Gastroesophageal sphincter (tissue), 4 donors: ENCODE measurements at places on chromosomes 4 and X. TPM values are rescaled to one million over a fixed set of nuclear protein-coding genes. Genes with fewer than 3 reads are reported as not detected.

- ATAC-seq = no peak
Measured at GRCh38 chrX:119989905-119990555, 46.5 kb upstream of the NKAP start.

- no peak for ATAC-seq
Measured at GRCh38 chrX:123943488-123943887, 18.0 kb upstream of the STAG2 start.

DNA sequence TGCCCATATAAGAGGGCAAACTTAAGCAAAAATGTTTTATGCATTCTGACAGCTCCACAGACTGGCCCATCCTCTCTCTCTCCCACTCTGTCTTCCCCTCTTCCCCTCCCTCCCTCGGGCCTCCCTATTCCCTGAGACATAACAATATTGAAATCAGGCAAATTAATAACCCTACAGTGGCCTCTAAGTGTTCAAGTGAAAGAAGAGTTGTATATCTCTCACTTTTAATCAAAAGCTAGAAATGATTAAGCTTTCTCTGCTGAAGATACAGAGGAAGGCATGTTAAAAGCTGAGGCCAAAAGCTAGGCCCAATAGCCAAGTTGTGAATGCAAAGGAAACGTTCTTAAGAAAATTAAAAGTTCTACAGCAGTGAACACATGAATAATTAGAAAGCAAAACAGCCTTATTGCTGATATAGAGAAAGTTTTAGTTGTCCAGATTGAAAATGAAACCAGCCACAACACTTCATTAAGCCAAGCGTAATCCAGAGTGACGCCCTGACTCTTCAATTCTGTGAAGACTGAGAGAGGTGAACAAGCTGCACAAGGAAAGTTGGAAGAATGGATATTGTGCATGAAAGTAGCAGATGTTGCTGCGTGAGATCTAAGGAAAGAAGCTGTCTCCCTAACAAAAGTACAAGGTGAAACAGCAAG lies 54.9 kb downstream of the USO1 start:
- ATAC-seq = no peak

DNA sequence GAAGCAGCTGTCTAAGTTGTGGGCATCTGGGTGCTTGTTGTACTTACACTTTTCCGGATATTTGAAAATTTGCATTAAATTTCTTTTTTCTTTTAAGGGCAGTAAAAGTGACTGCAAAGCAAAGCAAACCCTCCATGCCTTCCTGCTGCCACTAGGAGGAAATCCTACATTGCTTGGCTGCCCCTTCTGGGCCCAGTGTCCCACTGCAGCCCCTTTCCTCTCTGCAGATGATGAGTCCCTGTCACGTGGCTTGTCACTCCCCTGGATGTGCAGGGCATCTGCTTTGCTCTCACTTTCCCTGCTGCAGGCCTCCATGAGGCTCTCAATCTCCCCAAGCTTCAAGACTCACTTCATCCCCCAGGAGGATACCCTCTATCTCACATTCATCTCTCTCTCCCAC lies 12.7 kb downstream of the TSR2 start:
- no peak for ATAC-seq

GRCh38 chr4:183571350-183571941 lies 66.6 kb downstream of the ING2 start:
- ATAC-seq = peak; percentile 60

DNA sequence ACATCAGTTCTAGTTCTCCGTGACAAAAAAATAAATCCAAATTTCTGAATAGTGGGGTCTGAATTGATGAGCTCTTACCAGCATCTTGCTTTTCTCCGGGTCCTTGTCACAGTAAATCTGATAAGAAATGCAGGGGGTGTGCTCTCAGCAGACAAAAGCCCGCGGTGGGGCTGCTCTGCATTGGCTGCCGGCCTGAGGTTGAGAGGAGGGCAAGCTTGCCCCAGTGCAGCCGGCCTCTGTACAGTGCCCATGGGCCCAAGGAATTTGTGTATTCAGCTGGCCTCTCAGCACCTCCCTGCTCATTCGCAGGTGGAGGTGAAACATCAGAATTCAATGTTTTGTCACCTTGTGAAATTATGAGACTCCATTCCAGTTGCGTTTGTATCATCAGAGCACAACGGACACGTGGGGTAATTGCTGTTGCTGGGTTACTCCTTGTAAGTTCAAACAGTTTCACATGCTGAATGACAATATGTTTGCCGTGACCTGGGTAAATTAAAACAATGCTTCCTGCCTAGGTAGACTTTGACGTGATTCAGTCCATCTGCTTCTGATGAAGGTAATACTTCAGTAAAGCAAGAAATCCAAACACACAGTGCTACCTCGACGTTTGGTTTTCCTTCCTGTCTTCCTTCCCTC lies 596.4 kb downstream of the MID1IP1 start:
- no peak for ATAC-seq

GRCh38 chr4:73451404-73451803 lies 15.4 kb downstream of the AFP start:
- no peak for ATAC-seq

DNA sequence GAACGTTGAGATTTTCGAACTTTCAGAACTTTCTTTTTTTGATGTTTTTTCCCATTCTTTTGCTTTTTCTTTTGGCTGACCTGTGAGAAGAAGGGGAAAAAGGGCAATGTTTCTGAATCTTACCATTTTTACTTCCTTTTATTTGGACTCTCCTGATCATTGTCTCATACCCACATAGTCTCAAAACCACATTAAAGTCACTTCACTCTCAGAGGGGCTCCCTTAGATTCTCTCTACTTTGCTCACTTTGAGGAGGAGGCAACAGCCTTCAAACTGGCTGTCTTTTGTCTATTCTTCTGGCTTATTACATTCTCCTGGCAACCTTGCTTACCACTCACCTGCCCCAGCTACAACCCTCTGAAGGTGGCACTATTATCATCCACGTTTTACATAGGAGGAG lies 3.7 kb downstream of the CXCL9 start:
- no peak for ATAC-seq

GRCh38 chr4:17687237-17687857 lies 72.9 kb downstream of the MED28 start:
- ATAC-seq = no peak

DNA sequence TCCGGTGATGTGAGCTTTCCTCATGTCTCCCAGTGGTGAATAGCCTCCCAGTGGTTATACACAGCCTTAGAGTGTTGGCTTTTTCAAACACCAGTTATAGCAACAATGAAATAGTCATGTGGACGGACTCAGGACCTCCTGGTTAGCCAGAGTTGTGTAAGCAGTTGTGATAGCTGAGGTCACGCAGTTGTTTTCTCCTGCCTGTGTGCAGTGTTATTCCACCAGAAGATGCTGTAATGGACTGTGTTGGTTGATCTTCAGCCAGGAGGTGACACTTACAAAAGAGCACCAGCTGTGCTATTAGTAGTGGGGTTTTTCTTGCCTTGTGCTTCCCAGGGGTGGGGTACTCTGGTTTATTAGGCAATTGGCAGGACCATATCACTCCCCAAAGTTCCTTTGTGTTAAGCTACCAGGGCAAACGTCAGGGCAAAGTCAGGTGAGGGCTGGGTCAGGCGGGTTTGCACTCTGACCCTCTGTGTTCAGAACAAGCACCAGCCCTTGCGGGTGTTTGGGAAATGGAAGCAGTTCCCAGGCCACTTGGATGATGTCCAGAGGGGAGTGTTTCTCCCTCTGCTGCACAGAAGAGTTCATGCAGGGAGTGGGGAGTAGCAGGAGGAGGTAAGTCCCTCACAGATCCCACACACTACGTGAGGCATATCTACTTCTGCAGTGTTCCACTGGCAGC lies 252.6 kb downstream of the TMEM47 start:
- ATAC-seq = peak; percentile 88

DNA sequence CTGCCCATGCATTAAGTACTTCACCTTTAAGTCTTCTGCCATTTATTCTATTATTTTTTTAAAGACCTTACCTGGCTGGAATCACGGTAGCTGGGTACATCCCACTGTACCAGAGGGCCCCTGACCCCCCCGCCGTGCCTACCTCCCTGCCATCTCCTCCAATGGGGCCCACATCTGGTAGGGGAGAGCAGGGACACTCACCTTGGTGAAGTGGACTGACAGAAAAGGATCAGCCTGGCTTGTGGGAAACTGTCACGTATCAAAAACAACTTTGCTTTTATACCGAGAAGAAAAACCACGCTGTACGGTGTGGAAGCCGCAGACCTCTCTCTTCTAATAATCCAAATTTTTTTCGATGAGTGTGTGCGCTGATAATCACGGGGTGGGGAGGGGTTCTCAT lies at the start of gene FOXP3:
TSS of gene FOXP3 (minus strand) at position 251 of the 400 bp plus-strand sequence. CDS start 6,205 bp downstream, outside the sequence.
- no peak for ATAC-seq

DNA sequence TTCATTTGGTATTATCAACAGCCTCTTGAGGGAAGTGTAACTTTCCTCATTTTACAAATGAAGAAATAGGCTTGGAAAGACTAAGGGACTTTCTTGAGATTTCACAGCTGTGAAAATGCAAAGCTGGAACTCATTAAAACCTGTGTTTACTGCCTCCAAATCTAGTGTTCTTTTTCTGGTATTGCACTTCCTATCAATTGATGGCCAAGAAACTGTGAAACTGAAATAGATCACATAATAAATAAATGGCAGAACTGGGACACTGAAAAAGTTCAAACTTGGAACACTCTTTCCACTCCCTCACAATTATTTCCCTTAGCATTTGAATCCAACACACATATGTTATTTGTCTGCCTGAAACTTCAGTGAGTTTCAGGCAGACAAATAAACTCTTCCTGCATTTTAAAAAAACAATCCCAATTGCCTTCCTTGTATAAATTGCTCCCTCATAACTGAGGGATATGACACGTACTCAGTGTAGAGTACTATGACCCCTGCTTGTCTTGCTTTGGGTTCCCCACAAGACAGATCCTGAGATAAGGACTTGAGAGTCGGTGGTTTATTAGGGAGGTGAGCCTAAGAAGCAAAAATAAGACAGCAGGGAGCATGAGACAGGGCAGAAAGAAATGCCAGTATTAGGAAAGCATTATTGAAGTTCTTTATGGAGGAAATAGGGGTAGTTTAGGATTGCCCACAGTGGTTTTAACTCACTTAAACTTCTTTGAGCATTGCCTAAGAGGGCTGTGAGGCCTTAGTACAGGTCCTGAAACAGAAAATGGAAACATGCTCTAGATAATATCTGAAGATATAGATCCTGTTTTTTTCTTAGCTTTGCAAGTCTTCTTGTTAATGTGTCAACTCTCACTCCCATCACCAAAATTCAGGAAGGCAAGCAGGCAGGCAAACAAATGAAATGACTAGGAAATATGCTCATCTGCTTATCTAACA lies 33.9 kb downstream of the RTL3 start:
- ATAC-seq = peak; percentile 77

GRCh38 chr4:185128272-185129119 lies 14.6 kb upstream of the SLC25A4 start:
- ATAC-seq = peak; percentile 69

- ATAC-seq = no peak
Measured at GRCh38 chr4:153466949-153467896, 1.1 kb downstream of the TMEM131L start.

DNA sequence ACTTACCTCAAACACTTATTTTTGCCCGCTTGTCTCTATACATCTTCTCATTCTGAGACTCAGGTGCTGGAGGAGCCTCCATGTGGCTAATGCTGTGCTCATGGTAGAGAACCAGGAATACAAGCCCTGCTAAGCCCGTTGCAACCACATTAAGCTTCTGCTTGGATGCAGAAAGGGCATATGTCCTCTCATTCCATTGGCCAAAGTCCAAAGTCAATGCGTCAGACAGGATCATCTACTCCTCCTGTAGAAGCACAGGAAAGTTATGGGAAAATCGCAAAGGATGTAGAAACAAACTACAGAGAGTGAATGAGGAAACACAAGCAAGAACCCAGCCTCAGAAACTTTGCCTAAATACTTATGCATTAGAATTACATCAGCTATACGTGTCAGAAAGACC lies 124.5 kb upstream of the AGA start:
- no peak for ATAC-seq

- no peak for ATAC-seq
Measured at GRCh38 chr4:124066595-124066994, 645.9 kb downstream of the ANKRD50 start.

DNA sequence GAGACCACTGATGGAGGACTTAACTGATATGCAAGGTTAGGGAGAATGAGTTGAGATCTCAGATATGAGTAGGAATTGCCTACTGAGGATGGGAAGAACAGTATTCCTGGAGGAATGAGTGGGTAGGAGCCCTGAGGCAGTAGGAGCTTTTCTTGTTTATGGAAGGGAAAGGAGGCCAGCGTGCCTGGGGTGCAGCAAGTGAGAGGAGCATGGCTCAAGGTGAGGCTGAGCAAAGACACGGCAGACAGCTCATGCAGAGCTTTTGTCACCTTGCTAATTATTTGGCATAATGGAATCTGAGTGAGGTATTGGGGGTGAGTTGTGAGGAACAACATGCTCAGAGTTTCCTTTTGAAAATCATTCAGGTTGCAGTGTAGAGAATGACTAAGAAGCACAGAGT lies 65.3 kb upstream of the IBSP start:
- ATAC-seq = no peak

DNA sequence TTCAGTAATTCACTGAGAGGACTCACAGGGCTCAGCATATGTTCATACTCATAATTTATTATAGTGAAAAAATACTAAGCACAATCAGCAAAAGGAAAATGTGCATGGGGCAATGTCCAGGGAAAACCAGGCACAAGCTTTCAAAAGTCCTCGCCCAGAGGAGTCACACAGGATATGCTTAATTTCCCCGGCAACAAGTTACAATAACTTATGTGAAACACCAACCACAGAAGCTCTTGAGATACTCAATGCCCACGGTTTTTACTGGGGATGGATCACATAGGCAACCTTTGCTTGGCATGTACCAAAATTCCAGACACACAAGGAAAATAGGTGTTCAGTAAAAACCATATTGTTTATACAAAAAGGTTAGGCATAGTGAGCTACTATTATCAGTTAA lies 38.5 kb upstream of the STPG2 start:
- ATAC-seq = no peak

DNA sequence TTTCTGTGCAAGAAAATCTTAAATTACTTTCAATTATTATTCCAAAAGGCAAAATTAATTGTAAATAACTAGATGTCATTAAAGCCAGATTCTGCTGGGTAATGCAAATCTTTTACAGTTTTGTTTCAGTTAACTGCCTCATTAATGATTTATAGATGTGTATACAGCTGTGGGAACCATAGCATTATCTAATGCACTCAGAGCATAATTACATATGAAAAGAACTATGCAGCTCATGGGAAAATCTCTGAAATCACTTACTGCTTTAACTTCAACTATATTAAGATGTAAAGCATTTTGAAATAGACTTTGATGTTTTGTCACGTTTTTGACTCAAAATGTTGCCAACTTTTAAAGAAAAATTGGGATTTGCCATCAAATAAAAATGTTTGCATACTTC lies 630.3 kb upstream of the KLHL4 start:
- ATAC-seq = no peak

- no peak for ATAC-seq
Measured at GRCh38 chr4:158930639-158930972, 161.8 kb downstream of the FNIP2 start.

NLGN3 gene
- total RNA-seq = 3.1 TPM

FREM3 gene
- under 0.01 TPM for total RNA-seq

P2RY10 gene
- not detected for total RNA-seq

SPOCK3 gene
- total RNA-seq = 4.7 TPM

NXF2B gene
- total RNA-seq = not detected

PPARGC1A gene
- total RNA-seq = 5.8 TPM

APLN gene
- total RNA-seq = 1.4 TPM

SSX7 gene
- not detected for total RNA-seq

MANBA gene
- 26.9 TPM for total RNA-seq

PAGE1 gene
- not detected for total RNA-seq

TMA16 gene
- total RNA-seq = 18.2 TPM

STATH gene
- not detected for total RNA-seq

CHST7 gene
- total RNA-seq = 12.1 TPM

PROM1 gene
- 4.6 TPM for total RNA-seq

MAGEC2 gene
- total RNA-seq = not detected

LUZP4 gene
- total RNA-seq = not detected
